ENCODE measurements at places on chromosomes 3 and 15. TPM values are rescaled to one million over a fixed set of nuclear protein-coding genes. Genes with fewer than 3 reads are reported as not detected.

DNA sequence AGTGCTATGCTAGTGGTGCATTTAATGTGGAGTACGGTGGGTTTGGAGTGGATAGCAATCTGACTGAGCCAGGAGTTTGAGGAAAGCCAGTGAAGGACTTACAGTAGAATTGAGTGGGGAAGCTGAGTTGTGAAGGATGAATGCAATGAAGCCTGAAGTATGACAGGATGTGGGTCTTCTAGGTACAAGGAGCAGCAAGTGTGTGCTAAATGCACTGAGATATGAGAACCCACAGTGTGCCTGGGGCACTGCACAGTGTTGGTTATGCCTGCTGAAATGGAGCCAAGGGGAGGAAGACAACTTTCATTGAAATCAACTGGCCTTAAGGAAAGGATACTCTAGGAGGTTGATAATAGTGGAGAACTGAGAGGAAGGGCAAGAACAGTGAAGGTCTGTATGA lies 105.5 kb upstream of the MRPL3 start:
- no peaks in the 10 kb centered on the region for H3K27me3 ChIP-seq
- no peak overlapping the region for H3K27ac ChIP-seq
- no peaks in the 10 kb centered on the region for H3K36me3 ChIP-seq

DNA sequence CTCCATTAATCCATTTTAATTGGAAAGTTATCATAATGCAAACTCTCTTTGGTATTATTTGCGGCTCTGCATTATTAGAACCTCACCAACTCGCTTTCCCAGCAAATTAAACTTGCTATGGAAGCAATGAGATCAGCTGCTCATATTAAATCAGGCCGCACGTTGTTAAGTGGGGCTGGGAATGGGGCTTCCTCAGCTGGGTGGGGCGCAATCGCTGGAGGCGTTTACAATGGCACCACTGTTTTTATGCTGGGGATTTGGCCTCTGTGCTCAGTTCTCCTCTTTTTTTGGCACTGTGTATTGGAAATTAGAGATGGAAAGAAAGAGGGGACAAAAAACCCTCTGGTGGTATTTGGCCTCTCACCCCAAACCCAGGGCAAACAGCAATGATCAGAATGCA lies 72.2 kb downstream of the RPLP1 start:
- no peaks in the 10 kb centered on the region for H3K27me3 ChIP-seq
- DNase-seq, result no peak
- no peaks in the 10 kb centered on the region for H3K4me1 ChIP-seq
- H3K27ac ChIP-seq, result no peak overlapping the region
- no peak overlapping the region for H3K4me3 ChIP-seq

- no peak overlapping the region for H3K4me3 ChIP-seq
- DNase-seq, result no peak
- no peaks in the 10 kb centered on the region for H3K4me1 ChIP-seq
- no peak overlapping the region for H3K27ac ChIP-seq
Measured at GRCh38 chr3:62237286-62237948, 135.9 kb downstream of the FEZF2 start.

GRCh38 chr15:31151301-31152233 lies 50.0 kb upstream of the TRPM1 start:
- H3K4me1 ChIP-seq, result no peaks in the 10 kb centered on the region
- peaks cover 3% of the 10 kb centered on the region for H3K27me3 ChIP-seq
- H3K27ac ChIP-seq, result no peak overlapping the region
- DNase-seq, result no peak
- H3K4me3 ChIP-seq, result no peak overlapping the region

DNA sequence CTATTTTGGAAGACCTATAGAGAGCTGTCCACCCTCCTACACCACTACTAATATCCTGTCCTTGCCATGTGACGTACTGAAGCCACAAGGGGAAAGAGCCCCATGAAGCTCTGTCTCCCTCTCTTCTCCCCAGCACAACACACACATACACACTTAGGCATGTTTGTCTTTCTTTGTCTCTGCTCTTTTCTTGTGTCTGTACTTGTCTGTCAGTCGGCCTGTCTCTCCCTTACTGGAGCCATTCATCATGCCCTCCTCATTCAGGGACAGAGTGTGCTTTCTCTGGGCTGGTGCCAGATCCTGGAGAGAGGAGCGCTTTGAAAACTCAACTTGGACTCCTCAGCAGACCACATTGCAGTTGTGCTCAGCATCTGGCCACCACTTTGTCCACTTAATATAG lies 47.6 kb downstream of the PSMD6 start:
- no peak overlapping the region for H3K4me3 ChIP-seq
- no peaks in the 10 kb centered on the region for H3K27me3 ChIP-seq
- H3K36me3 ChIP-seq, result peaks cover 4% of the 10 kb centered on the region
- no peak for DNase-seq
- peaks cover 25% of the 10 kb centered on the region for H3K4me1 ChIP-seq

DNA sequence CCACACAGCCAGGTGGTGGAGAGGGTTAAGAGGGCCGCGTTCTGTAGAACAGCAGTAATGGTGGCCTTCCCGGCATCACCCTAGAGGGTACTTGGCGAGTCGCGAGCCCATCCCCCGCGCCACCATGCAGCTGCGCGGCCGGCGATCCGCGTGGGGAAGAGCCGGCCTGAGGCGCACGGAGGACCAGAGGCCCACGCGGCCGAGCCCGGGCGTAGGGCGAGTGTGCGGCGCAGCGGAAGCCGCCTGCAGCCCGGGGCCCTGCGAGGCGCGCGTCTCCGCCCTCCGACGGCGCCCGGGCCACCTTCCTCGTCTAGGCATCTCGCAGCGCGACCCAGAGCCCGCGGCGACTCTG lies 423 bp downstream of the TKT start:
- H3K4me3 ChIP-seq, result peak overlapping the region; percentile 96
- peak; percentile 47 for DNase-seq
- H3K27ac ChIP-seq, result peak overlapping the region; percentile 95
- H3K36me3 ChIP-seq, result no peaks in the 10 kb centered on the region
- peaks cover 36% of the 10 kb centered on the region for H3K4me1 ChIP-seq
- H3K27me3 ChIP-seq, result no peaks in the 10 kb centered on the region

ZIC1 gene
- not detected for total RNA-seq

TM4SF18 gene
- 4.4 TPM for total RNA-seq

ACTC1 gene
- 13.0 TPM for total RNA-seq

ALG1L2 gene
- 0.80 TPM for total RNA-seq

P2RY1 gene
- 12.5 TPM for total RNA-seq

Measured in lung (tissue), 17 donors.